Stimulated activated CD8-positive, alpha-beta memory T cell treated with anti-CD3 and anti-CD28 coated beads, Interleukin-7, amount 100 ng/mL, for 48 hours (primary cell): ENCODE measurements at places on chromosomes 3 and 15.

GRCh38 chr15:85313339-85313738 lies 67.1 kb upstream of the AKAP13 start:
- no peak for DNase-seq

- no peak for DNase-seq
Measured at GRCh38 chr15:79738143-79738542, 158.7 kb downstream of the MTHFS start.

DNA sequence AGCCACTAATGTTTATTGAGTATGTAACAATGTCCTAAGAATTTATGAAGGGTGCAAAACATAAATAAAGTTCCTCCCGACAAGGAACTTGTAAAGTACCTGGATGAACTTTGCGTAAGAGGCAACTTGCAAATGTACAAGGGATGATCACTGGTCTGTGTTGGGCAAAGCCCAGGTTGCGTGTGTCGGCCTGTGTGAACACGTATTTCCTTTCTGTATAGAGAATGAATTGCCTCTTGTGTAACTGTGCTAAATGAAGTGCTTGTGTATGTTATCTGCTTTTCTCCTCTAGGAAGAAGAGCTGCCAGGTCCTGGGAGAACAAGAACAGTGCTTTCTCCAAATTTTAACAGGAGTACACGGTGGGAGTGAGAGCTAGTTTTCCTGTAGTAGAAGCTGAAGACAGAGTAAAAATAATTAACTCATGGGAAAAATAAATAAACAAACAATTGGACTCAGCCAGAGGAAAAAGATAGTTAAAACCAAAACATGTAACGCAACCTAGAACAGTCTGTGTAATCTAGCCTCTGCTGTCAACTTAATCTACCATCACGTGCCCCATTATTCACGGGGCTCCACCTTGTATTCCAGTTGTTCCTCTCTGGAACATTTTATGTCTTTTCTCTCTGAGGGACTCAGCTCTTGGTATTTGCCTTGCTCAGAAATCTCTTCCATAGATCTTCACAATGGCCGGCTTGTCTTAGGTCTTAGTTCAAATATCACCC lies 83.7 kb upstream of the RASGRP1 start:
- DNase-seq, result no peak

DNA sequence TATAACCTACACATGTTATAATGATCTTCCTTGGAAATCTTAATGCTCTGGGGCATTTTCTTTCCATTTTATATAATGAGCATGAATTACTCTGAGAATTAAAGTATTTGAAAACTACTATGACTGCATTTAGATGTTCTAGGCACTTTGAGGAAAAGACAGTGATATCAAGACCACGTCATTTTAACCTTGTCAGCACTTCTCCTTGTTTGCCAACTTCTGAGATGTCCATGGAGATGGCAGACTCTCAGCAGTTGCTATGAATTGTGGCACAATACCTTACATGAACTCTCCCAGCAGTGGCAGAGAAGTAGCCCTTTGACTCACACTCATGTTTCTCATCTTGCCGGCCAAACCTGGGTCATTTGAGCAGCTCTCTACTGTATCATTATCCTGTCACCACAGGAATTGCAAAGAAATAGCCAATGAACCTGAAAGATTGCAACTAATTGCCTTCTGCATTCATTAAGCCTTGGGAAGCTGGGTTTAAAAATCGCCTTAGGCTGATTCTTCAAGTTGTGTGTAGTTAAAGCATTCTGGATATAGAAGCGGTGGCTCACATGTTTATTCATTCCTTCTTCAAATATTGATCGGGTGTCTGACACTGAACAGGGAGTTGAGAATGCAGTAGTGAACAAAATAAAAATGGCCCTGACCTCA lies 272.2 kb upstream of the CFAP20DC start:
- no peak for DNase-seq

DNA sequence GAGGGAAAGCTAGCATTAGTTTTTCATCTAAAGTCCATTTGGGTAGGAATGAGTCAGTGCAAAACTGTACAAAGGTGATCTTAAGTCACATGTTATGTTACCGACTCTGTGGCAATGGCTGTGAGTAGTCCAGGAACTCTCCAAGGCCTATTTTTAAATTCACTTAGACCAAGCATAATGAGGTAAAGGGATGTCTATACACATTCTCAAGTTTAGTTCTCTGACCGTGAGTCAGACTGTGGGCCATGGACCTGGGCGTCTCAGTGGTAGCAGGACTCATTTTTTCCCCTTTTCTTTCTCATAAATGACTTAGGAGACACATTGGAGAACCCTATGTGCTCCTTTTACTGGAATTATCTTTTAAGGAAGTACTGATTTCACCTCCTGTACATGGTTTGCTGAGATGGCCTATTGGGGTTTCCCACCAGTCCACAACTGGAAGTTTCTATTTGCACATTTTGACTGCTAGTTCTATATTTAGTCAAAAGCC lies 488.7 kb upstream of the TPRG1 start:
- no peak for DNase-seq

GRCh38 chr3:80542456-80542855 lies 774.7 kb upstream of the ROBO1 start:
- no peak for DNase-seq

DNA sequence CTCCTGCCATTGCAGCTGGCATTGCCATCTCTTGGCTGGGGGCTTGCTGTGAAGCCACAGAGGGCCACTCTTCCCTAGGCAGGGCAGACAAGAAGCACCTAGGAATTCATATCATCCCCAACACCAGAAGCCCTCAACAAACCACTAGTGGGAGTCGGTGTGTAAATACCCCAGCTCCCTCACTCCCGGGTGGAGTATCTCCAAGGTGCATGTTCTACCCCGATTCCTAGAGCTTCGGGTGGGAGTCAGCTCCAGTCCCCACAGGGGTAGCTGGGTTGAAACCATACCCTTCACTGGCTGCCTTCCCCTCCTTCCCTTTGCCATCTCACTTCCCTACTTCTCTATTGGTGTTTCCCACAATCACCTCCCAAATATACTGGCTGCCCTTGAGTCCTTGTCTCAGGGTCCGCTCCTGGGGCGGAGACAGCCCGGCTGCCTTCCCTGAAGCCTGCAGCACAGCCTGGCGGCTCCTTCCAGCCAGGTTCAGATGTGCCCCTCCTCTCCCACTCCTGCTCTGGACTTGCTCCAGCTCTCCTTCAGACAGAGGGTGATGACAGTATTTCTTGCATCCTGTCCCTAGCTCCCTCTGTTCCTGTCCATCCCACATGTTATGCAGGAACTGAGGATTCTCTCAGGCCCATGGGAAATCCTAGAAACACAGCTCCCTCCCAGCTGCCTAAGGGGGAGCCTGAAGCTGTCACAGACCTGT lies 33.3 kb downstream of the FAM3D start:
- DNase-seq, result no peak

DNA sequence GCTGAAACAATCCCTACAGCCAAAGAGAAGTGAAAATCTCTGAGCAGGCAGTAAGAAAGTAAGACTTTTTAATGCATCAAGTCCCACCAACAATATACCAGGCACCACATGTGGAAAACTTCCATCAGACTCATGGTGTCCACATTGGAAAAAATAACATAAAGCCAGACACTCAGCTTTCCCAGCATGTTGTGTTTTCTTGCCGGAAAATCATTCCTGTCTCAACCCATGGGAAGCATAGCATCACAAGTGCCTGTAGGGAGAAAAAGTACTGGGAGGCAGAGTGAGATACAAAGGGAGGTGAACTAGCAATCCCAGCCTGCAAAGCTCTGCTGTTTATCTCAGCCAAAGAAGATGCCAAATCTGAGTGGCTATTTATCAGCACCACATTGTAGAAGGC lies 868.9 kb downstream of the SI start:
- no peak for DNase-seq

DNA sequence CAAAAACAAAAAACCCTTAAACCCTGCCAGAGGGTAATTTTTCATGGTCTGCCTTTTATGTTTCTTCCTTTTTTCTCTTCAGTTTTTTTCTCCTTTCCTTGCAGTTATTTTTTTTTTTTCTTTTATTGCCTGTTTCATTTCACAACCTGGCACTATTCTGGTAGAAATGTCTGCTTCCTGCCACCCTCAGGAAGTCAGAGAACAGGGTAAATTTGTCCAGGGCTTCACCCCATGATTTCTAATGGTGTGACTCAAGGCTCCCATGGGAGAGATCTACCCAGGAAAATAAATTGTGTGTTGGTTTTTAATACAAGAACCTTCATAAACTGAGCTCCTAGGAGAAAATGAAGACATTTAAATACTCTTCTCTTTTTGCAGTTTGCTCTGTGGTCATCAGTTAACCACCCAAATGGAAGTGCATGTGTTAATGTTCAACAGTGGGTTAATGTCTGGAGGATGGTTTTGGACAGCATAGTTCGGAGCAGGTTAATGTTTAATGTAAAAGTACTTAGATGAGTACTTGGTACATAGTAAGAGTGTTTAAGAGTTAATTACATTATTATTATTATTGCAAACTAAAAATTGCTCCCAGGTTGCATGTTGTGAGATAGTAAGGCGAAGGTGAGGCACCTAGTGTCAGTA lies 45.9 kb downstream of the CGNL1 start:
- DNase-seq, result no peak

DNA sequence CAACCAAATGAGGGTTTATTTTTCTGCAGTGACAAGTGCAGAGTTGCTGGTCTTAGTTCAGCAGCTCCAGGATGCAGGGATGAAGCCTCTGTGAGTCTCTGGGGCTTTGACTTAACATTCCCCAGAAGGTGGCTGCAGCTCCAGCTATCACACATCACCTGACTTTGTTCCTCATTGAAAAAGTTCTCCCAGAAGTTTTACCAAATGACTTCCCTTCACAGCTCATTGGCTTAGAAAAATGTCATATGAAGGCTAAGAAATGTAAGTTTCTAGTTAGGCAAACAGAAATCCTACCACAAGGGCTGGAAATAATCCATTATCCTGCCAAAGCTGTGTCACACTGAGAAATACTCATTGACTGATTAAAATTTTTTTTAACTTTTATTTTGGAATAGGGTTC lies 184.9 kb downstream of the MINAR1 start:
- no peak for DNase-seq

DNA sequence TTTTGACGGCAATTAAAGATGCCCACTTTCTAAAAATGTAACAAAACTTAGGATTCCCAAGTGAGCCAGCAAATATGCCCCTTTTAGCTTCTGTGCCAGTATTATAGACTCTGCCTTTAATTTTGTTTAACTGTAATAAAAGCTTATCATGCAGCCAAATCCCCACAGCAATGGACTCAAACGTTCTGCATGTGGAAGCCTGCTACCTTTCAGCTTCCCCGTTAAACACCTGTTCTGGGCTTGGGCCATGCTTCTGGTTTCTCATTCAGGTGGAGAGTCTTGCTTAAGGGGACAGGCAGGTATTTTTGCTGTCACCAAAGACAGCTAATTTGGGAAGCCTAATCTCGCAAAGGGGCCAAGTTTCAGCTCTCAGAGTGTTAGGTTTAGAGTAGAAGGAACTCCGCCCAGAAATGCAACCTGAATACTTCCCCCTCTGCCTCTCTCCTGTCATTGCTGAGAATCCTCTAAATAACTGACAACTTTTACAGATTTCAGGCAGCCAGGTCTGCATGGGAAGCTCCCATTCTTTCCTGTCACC lies 399.4 kb upstream of the ATP11B start:
- no peak for DNase-seq

DNA sequence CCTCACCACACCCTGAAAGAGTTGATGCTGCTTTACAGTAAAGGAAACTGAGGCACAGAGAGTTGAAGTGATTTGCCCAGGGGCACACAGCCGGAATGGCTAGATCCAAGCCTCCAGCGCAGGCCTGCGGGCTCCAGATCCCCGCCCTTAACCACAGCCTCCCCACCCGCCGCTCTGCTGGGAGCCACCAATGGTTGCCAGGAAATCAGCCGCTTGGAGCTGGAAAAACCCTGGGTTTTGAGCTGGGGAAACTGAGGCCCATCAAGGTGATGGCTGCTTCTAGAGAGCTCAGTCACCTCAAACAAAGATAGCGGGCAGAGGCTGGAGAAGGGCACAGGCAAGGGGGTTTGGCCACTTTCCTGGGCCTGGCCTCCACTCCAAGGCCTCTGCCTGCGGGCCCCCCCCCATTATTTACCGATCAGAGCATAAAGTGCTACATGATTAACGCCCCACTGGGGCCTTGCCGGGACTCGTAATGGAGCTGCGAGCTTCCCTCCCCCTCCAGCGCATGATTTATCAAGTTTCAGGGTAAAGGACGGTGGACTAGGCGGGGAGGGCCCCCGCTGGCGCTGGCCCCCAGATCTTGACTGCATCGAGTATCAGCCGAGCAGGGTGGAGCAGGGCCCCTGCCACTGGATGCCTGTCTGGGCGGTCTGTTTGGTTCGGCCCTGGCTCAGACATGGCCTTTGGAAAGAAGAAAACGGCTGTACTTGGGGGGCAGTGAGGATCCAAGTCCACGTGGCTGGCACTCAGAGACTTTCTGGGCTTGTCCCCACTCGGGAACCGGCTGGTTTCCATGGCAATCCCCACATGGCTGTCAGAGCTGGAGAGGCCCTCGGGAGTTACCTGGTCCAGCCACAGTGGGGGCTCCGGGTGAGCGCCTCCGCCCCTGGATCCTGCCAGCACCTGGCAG lies 9.1 kb downstream of the PLXND1 start:
- DNase-seq, result no peak

- DNase-seq, result no peak
Measured at GRCh38 chr15:77706482-77707244, 74.0 kb upstream of the LINGO1 start.

DNA sequence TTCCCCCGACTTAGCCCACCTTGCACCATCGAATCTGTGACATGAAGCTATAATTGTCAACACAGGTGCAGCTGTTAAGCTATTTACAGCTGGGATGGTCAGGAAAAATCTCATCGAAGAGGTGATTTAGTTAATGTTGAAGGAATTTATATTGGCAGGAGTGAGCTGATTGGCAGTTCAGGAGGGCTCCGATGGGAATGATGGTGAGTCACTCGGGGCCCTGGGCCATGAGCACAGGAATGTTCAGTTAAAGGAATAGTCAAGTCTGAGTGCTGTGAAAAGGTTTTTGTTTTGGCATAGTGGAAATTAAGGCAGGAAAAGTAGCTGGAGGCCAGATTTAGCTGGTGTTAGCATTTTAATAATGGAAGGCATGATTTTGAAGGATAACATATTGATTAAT lies 95.7 kb downstream of the OXSM start:
- DNase-seq, result no peak

- DNase-seq, result no peak
Measured at GRCh38 chr3:168213920-168214319, 118.2 kb upstream of the GOLIM4 start.
